Naive thymus-derived CD8-positive, alpha-beta T cell (primary cell): ENCODE measurements at places on chromosomes 12 and 14. TPM values are rescaled to one million over a fixed set of nuclear protein-coding genes. Genes with fewer than 3 reads are reported as not detected.

Gene TMEM229B
- polyA plus RNA-seq: 27.5 TPM

Gene KCNA5
- not detected for polyA plus RNA-seq

Gene ARHGEF40
- polyA plus RNA-seq: 0.45 TPM

Gene ANKLE2
- 17.8 TPM for polyA plus RNA-seq

Gene OAS1
- 5.7 TPM for polyA plus RNA-seq

Gene NGB
- polyA plus RNA-seq: not detected

Gene HOTAIR
- polyA plus RNA-seq: not detected

Gene OASL
- 1.9 TPM for polyA plus RNA-seq

Gene PTPRB
- polyA plus RNA-seq: not detected

Gene CCDC196
- not detected for polyA plus RNA-seq

- no peak for DNase-seq
Measured at GRCh38 chr14:106115401-106115800, 589.0 kb downstream of the TMEM121 start.

GRCh38 chr12:48828293-48828692 is 10.0 kb downstream of the CACNB3 start:
- no peak for DNase-seq

- no peak for DNase-seq
Measured at GRCh38 chr12:42234970-42235369, 3.1 kb downstream of the YAF2 start.

DNA sequence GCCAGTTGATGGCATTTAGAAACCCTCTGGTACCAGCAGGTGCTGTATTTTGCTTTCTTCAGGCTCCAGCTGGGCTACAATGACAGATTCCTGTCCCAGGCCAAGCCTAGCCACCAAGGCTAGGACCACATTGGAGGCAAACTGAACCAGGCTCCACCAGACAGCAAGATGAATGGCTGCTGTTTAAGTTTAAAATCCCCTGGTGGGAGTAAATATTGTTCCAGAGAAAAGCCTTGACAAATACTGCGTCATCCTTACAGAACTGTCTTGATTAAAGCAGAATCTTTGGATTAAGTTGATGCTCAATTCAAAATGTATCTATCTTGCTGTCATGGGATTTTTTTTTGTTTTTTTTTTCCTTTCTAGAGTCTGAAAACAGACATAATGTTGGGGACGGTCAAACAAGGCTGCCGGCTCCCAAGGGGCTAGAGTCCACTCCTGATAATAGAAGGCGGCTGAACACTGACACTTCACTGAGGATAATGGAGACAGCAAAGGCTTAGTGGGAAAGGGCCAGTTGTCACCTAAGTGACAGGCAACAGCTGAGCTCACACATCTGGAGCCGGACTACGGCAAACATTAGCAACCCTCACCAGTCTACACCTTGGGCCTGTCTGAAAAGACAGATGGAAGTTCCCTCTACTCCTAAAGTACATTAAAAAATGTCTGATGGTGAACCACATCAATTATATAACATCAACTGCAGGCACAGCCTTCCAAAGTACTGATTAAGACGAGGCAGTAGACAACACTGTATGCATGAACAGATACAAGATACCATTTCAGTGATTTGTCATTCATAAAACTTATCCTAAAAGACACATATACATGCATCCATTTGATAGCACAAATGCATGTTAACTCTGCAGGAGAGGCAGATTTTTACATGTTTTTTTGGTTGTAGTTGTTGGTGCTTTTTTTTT is 1.7 kb downstream of the PRICKLE1 start:
- no peak for DNase-seq

GRCh38 chr12:11885261-11886038 is 185.3 kb upstream of the BCL2L14 start:
- DNase-seq: no peak

DNA sequence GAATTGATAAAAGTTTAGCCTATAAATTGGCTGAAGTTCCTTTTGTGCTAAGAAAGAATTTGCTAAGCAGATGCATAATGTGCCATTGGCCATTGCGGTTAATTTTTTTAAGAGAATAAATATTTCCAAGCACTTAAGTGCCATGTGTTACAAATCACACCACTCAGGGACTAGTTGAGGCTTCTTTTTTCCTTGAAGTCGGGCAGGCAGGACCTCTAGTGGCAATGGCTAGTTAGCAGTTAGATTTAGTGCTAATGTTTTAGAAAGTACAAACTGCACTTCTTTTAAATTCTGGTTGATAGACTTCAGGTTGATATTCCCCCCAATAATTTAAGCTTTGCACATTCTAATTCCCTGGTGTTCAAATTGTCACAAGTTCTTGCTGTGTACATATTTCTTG is 294.3 kb downstream of the APAF1 start:
- no peak for DNase-seq

DNA sequence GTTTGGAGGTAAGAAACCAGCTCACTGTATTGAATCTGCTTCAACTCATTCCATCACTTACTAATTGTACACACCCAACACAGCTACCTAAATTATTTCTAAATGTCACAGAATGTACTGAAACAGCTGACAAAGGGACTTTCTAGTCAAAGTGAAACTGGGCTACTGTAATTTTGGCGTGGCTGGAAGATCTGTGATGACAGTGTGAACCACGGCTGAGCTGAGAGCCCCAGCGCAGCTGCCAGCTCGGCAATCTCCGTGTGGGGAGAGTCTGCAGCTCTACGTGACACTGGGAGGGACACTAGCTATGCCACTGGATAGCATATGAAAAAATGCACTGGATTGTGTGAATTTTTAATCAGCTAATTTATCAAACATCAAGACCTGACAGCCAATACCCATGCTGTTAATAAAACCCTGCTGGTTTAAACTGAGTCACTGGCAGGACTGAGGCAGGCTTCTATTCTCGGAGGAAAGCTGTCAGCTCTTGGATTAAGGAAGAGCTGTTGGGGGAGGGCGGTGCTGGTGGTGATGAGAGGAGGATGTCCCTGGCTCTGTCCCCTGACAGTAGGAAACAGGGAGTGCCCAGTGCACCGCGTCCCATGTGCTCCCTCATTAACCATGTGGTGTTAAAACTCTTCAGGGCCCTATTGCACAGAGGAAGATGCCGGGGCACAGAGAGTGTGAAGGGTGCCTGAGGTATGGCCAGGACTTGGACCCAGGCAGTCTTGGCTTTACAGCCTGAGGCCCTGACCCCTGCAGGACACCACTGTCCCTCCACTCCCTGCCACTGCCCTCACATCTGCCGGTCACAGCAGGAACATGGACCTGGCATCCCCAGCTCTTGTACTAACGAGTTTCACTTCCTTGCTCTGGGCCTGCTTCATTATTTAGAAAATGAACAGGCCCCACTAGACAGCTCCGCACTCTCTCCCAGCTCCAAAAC is 13.3 kb downstream of the SLC15A4 start:
- DNase-seq: no peak

DNA sequence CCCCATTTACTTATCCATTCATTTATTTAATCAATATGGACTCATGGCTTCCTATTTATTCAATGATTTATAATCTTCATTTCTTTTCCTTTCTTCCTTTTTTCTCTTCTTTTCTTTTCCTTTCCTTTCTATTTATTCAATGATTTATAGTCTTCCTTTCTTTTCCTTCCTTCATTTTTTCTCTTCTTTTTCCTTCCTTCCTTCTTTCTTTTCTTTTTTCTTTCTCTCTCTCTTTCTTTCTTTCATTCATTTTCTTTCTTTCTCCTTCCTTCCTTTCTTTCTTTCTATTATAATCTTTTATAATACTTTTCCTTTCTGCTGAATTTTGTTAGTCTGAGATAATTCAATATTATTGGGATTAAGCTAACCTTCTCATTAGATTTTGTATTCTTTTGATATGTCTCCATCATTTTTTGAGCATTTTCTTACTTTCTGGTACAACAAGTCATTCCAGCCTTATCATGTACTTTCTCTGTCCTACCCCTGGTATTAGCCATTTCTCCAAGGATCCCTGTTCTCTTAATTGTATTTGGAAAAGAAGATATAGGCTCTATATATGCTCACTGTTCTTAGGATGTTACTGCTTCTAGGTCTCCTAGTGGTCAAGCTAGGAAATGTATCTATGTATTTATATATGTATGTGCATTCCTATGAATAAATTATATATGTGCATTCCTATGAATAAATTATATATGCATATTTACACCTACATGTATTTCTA is 12.1 kb downstream of the LACRT start:
- DNase-seq: no peak

- no peak for DNase-seq
Measured at GRCh38 chr14:71475916-71476315, 456.3 kb upstream of the RGS6 start.

GRCh38 chr14:32620724-32621123 is 291.6 kb downstream of the AKAP6 start:
- no peak for DNase-seq

- DNase-seq: no peak
Measured at GRCh38 chr12:52212701-52213563, 20.1 kb upstream of the KRT7 start.

GRCh38 chr12:56082382-56082781 is 2.4 kb downstream of the ERBB3 start:
- no peak for DNase-seq

- no peak for DNase-seq
Measured at GRCh38 chr12:42167711-42168110, 23.0 kb upstream of the GXYLT1 start.

- DNase-seq: no peak
Measured at GRCh38 chr14:61258985-61259384, 22.2 kb downstream of the TMEM30B start.

- DNase-seq: no peak
Measured at GRCh38 chr12:92147491-92147890, 1.8 kb upstream of the BTG1 start.

DNA sequence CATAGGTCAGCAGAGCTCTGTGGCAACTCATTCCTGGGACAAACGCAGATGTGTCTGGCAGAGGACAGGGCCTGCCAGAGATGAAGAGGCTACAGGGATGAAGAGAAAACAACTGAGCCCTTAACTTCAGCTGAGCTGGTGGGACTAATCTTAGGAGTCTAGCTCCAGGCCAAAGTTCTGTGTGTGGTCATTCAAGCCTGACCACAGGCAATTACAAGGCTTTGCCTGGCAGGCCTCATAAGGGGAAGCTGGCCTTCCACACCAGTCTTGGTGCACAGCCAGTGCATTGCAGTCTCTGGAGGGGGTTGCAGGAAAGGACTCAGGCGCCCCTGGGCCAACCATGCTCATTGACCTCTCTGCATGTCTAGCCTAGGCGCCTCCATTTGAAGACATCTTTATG is 127.6 kb upstream of the DAAM1 start:
- DNase-seq: no peak

DNA sequence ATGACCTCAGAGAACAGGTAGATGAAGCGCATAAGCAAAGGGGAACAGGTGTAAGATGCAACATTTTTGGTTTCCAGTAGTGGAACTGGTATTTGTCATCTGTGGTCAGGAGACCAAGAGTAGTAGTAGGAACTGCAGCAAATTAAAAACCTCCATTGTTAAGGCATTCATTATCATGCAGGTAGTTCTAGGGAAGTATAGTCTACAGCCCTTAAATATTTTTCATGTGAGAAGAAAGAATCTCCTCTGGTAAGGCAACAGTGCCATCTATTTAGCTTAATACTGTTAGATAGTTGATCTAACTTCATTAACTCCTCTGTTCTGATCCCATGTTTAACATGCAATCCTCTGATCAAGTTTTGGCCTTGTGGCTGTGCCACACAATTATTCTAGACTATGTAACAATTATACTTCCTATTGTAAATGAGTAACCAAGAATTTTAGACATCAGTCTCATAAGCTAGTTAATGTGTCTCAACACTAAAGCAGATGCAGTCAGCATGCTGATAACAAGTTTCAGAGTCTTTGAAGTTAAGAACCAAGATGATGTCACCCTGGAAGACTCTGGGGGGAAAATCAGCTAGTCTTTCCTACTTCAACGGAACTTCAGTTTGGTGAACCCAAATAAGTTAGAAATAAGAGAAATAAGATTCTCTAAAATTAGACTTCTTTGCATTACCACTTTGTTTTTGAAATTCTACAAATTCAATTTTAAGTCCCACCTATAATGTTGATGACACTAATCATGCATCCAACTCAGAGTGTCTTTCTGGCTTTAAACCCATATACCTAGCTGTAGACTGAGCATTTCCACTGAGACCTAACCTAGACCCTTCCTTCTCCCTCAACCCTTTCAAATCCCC is 70.9 kb downstream of the STXBP6 start:
- DNase-seq: no peak

DNA sequence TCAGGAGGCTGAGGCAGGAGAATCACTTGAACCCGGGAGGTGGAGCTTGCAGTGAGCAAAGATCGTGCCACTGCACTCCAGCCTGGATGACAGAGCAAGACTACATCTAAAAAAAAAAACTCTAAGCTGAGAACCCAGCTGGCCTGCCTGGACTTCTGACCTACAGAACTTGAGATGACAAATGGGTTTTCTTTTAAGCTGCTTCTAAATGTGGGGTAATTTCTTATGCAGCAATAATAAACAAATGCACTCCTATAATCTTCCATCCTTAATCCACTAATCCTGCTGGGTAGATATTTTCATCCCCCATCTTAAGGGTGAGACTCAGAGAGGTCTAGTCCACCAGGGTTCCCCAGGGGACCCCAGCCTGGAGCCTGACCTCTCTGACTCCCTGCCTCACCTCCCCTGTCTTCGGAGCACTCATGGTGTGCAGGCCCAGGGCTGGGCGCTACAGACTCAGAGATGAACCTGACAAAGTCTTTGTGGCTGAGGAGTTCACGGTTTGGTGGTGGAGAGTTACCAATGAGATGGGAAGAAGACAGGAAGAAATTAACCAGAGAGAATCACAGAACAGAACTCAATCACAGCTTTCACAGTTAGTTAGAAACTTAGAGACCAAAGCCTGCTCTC is 39.7 kb upstream of the BDKRB2 start:
- no peak for DNase-seq

- no peak for DNase-seq
Measured at GRCh38 chr12:64893961-64894360, 69.5 kb downstream of the TBC1D30 start.

DNA sequence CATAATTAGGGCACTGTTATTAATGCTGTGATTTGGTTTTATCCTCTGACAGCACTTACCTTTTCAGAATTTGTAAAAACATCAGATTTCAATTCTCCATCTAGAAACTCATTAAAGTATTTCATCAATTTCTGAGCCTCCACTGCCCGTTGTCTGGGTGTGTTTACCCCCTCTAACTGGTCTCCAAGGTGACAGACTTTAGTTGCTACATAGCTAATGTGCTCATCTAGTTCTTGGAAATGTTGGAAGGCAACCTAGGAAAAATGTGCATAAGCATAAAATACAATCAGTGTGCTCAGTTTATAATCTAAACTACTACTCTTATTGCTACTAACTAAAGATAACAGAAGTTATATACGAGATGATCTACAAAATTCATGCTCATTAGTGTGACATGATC is 24.6 kb downstream of the EXOC5 start:
- DNase-seq: no peak

GRCh38 chr14:31286456-31287293 is 79.1 kb upstream of the HECTD1 start:
- no peak for DNase-seq

- DNase-seq: no peak
Measured at GRCh38 chr14:103897075-103897947, 30.9 kb upstream of the TDRD9 start.

GRCh38 chr14:94363151-94363624 is 25.2 kb downstream of the SERPINA1 start:
- no peak for DNase-seq
